ENCODE measurements at places on chromosomes 12 and 14.

DNA sequence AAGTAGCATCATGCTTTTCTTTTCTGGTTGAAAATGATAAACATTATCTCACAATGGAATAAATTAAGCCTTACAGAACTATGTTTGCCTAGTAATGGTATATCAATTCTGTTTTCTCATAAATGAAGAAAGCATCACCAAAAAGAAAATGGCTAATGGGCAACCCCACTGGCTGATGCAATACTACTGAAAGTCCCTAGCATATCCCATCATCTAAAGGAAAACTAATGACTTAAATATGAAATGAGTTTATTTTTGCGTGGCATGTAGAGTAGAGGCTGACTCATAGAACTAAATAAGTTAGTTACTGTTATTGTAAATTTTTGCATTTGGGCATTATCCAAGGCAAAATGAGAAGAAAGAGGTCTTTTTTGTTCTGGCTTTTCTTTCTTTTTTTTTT, 1156.3 kb upstream of the SEL1L start:
- DNase-seq = no peak

DNA sequence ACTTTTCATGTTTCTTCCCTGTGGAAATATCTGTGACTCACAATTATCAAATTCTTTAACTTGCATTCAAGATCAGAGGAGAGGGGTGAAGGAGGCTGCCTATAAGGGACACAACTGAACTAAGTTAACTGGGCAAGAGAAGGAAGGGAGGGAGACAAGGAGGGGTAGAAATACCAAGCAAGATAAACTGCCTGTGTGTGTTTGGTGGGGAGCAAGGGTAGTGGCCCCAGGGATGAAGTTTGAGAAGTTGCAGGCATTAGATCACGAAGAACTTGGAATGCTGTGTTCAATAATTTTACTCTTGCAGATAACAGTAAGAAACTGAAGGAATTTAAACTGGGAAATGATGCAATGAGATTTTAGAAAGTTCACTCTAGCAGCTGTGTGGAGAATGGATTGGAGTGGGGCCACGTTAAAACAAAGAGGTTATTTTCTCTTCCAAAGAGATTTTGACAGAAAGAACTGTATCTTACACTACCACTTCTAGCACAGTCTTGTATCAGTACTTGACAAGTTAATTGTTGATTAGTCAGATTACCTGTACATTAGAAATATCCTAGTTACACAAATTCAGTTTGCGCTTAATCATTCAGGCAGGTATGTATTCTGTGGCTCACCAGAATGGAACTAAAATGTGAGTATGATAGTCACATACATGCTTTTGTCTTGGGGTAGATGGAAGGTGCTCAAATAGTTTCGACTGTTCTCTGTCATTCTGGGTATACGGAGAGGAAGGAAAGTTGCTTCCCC, 7.4 kb downstream of the PKP2 start:
- no peak for DNase-seq

- no peak for DNase-seq
Observed at GRCh38 chr12:122107261-122107660, 28.7 kb downstream of the MLXIP start.

DNA sequence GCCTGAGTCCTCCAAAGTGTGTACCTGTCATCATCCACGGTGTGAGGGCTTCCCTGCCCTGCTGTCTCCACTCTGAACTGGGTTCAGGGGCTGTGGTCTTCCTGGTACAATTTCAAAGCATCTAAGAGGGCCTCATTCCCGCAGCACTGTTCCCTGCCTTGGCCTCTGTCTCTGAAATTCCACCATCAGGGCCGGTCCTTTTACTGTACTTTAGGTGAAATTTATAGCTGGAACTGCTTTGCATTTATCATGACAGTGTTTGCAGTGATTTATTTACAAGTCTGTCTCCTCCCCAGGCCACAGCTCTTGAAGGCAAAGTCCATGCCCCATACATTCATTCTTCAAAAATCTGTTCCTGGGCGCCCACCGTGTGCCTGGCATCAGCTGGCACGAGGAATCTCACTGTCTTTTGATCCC, 36.9 kb upstream of the NCOR2 start:
- DNase-seq = no peak

DNA sequence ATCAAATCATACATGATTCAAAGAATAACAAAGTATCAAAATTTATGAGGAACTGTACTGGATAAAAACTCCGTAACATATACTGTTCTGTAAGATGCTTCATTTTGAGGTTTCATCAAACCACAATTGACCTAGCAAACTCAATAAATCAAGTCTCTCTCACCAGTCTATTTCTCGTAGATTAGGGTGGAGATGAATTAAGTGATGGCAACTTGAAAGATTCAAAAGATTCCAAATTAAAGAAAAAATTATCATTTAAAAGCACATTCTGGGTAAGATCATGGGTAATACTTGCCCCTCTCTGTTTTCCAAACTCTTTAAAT, 74.4 kb downstream of the PAPLN start:
- no peak for DNase-seq

GRCh38 chr14:104157016-104157928, 18.9 kb downstream of the KIF26A start:
- DNase-seq = no peak

DNA sequence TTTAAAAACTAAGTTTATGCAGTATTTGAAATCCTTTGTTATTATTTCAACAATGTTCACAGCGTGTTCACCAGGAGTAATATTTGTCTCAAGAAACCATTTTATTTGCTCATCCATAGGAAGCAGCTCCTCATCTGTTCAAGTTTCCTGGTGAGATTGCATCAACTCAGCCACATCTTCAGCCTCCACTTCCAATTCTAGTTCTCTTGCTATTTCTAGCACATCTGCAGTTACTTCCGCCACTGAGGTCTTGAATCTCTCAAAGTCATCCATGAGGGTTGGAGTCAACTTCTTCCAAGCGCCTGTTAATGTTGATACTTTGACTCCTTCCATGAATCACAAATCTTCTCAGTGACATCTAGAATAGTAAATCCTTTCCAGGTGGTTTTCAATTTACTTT, 18.0 kb downstream of the CLEC9A start:
- DNase-seq = no peak

DNA sequence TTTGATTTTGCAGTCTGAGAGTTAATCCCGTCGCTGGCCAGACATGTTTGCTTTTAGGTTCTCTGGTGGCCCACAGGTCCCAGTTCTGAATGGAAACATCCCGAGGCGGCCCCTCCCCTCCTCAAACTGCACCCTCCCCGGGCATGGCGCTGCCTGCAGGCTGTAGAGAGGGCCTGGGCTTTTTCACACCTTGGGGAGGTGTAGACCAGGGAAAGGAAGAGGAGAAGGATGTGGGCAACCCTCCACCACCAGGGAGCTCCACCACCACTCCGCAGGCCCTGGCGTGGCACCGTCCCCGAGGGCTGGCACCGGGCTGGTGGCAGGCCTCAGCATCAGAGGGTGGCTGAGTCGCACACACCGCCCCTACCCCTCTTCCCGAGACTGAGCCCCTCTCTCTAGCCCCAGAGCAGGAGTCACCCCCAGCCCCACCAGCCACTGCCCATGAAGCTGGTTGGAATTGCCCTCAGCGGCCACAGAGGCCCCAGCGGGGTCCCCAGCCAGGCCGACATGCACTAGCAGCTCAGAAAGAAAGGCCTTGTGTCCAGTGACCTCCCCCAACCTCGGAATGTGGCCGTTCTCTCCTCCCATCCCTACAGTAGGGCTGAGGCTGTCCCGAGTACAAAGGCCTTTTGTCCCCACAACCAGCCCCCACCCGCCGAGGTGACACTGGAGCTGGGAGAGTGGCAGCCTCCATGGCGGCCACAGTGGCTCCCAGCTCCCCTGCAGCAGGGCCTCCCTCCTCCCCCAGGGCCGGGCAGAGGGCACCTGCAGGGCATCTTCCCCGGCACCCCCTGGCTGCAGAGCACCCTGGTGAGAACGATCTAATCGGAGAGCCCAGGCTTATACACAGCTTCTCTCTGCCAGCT, 23.5 kb upstream of the INF2 start:
- DNase-seq = peak; percentile 83

DNA sequence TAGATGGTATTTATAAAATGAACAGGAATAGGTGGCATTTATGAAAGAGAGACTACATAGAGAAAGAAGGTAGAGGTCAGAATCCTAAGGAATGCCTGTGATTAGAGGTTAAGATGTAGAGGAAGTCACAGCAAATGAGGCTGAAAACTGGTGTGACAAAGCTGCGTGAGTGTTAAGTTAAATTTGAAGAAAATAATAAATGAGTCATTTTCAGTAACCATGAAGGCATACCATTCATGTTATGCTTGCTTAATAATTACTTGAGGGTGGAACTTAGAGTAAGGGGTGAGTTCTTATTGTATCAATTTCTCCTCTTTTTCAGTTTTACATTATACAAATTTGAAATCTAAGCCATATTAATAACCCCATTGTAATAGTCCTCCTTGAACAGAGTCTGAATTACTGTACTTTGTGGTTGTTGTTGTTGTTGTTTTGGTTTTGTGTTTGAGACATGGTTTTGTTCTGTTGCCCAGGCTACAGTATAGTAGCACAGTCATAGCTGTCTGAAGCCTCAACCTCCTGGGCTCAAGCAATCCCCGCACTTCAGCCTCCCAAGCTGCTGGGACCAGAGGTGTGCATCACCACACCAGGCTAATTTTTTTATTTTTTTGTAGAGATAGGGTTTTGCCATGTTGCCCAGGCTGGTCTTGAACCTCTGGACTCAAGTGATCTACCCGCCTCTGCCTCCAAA, 761.5 kb downstream of the GALC start:
- DNase-seq = no peak

DNA sequence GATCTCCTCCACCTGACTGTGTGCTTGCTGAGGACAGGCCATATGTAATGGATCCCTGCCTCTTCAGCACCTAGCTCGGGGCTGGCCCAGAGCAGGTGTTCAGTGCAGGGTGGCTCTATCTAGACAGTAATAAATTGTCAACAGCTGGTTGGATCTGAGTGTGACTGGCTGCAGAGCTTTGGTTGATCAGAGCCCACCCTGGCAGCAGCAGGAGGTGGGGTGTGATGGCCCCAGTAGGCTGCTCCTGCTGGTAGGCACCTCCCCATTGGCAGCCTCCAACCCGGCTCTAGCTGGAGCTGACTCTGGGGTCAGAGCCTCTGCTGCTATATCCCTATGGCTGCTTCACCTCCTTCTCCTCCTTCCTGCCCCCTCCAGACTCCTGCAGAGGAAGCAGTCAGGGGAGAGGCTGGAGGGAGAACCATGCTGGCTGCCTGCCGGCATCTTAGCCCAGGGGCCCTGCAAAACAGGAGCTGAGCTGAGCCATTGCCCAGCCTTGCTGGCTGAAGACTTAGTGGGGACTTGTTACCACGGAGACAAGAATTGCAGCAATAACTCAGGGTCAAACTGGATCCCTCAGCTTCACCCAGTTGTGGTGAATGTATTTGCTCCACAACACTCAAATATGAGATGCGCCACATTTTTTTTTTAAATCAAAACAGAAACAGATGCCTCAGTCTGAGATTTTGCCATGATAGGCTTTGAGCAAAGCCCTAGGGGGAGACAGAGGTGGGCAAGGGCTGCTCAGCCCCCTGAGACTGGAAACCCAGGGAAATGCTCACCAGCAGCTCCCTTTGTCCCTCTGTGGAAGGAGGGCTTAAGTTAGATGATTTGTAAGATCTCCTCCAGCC, 22.2 kb downstream of the TMEM63C start:
- no peak for DNase-seq

DNA sequence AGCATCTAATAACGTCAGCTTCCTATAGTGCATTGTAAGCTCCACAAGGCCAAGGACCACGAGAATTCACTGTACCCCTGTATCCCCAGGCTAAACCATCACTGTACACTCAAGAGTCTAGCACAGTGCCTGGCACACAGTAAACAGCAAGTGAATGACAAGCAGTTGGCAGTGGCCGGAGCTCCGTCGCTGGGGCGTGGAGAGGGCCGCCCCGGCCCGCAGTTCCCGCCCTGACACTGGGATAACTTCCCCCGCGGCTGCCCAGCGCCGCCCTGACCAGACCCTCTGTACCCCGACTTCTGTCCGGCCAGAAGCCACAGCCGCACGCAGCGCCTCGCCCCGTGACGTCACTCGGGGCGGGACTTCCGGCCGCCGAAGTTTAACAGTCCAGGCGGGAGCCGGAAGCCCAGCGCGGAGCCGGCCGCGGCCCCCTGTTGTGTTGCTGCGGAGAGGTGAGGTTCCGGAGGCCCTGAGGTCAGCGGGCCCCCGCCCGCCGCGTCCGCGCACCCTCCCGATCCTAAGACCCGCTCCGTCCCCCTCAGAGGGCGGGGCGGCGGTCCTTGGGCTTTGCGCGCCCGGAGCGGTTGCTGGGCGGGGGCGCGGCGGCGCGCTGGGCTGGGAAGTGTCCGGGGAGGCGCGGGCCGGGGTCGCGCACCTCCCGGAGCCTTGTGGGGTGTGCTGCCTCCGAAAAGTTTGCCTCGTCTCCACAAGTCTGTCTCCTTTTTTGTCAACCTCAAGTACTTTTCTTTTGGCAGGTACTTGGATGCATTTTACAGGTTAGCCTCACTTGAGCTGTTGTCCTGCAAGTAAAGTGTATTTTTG, at the start of gene NEDD1:
TSS of gene NEDD1 (plus strand) at position 409 of the 822 bp plus-strand sequence. CDS start 2,503 bp downstream, outside the sequence.
- peak; percentile 92 for DNase-seq

GRCh38 chr14:61258985-61259384, 22.2 kb downstream of the TMEM30B start:
- DNase-seq = no peak

DNA sequence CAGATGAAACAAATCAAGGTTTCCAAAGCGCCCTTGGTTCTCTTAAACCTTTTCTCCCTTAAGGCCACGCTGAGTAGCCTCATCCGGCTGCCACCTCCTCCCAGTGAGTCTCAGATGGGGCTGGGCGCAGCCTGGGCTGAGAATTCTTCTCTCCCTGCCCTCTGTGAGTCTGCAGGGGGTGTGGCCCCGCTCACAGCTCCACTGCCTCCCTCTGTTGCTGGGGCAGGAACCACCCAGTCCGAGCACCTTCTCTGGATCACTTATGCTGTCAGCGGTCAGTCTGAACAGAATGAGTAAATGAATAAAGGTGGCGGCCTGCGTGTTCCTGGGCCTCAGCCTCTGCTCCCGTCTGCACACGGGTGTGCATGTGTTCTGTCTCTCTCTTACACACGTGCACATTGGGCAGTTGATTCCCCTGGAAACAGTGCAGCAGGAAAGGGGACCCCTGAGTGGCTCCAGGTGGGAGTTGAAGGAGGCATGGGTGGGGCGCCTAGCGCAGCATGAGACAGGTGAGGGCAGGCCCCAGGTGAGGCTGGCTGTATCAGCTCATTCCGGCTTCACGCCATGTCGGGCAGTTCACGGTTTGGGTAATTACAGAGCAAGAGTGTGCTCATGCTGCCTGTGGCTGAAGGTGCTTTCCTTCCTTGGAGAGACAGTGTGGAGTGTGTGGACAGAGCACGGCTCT, 4.3 kb downstream of the PAPLN start:
- no peak for DNase-seq

GRCh38 chr12:104399740-104400612, 56.8 kb upstream of the CHST11 start:
- peak; percentile 51 for DNase-seq

GRCh38 chr14:20438664-20439063, 2.7 kb upstream of the KLHL33 start:
- DNase-seq = no peak

- DNase-seq = no peak
Observed at GRCh38 chr14:52078095-52078531, 9.3 kb upstream of the NID2 start.

Measured in osteocyte (in vitro differentiated cells).